ENCODE measurements at places on chromosomes 1 and 21.
A peak's percentile ranks its signal among the peaks of the same experiment; 100 is the strongest.

GRCh38 chr1:55542901-55543504 lies 327.8 kb upstream of the USP24 start:
- DNase-seq: no peak

GRCh38 chr1:59194621-59195020 lies 102.3 kb upstream of the FGGY start:
- no peak for DNase-seq

DNA sequence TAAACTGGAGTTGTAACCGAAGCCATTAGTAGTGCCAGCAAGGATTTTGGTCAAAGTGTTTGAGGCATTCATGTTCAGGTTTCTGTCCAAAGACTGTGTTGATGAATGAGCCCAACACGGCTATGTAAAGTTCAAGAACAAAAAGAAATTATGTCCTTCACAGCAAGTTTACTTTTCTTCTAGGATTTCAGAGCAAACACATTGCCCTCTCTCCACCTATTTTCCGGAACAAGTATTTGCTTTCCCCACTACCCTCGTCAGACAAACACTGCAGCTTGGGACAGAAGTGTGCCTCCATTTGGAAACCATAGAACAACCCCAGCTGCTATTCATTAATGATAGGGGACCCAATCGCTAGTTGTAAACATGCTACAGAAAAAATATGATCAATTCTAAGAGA lies 151.4 kb upstream of the C1orf105 start:
- DNase-seq: no peak

GRCh38 chr1:115539736-115540135 lies 102.0 kb upstream of the VANGL1 start:
- DNase-seq: no peak

GRCh38 chr1:236854605-236854983 lies 59.5 kb downstream of the MTR start:
- no peak for DNase-seq

GRCh38 chr1:199742547-199742946 lies 285.0 kb upstream of the NR5A2 start:
- no peak for DNase-seq

DNA sequence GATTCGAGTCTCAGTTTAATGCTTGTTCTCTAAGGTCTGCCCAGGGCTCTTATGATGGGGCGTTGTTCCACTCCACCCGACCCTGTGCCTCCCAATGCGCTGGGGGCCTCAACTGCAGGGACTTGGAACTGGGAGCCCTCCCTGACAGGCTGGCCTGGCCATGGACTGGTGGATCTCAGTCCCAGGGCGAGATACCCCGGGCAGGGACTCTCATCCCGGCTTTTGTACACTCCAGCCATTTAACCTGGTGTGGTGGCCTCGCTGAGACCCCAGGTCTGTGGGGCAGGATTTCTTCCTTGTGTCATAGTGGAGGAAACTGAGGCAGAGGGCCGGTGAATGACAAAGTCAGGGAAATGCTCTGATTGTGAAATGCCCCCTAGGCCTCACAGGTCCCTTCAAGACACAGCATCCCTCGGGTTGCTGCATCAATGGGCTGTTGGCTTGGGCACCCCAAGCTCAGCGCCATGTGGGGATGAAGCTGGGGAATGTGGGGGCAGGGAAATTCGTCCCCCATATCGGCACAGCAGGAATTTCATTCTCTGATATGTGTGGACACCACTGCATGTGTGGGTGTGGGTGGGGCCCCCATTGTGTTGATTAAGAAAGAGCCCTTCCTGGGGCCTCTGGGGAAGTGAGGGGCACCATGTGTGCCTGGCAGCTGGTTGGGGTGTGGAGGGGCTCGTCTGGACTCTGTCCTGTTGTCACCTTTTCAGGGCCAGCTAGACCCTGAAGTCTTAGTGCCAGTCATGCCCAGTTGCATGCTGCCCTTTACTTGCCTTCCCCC lies 19.9 kb upstream of the ZNF678 start:
- DNase-seq: no peak

GRCh38 chr1:26307363-26307781 lies 936 bp upstream of the UBXN11 start:
- DNase-seq: no peak

DNA sequence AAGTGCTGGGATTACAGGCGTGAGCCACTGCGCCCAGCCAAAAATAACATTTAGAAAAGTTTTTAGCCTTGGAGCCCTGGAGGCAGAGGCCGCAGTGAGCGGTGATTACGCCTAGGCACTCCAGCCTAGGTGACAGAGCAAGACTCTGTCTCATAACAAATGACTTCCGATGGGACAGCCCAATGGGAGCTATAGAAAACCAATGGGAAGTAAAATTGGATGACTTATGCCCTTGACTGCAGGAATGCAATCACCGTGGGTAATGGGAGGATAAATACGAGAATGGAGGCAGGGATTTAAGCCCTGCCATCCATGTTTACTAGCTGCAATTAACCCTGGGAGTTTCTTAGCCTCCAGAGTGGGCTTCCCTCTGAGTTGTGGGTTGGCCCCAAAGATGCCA lies 37.0 kb upstream of the CNN3 start:
- no peak for DNase-seq

DNA sequence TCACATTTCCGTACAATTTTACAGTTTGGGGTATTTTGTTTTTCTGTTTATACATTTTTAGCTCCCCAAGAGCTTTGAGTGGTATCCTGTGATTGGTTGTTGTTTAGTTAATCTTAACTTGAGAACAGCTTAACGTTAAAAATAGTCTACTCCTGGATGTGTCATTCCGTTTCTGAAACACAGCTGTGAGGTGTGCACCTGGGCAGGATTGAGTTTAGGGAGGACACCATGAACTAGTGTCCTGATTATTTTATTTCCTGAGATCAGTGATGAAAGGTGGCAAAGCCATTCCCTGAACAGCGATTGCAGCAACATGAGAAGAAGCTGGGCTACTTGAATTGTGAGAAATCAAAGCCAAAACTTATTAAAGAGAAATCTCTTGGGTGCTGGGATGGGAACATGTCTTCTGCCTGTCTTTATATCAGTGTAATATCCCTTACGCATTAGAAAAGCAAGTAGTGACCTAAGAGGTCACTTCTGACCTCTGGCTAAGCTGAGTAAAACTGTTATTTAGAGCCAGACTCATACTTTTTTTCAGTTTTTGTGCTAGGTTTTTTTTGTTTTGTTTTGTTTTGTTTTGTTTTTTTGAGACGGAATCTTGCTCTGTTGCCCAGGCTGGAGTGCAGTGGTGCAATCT lies 43.4 kb downstream of the ZBTB40 start:
- no peak for DNase-seq

- no peak for DNase-seq
Observed at GRCh38 chr1:76925825-76926224, 58.5 kb downstream of the ST6GALNAC5 start.

DNA sequence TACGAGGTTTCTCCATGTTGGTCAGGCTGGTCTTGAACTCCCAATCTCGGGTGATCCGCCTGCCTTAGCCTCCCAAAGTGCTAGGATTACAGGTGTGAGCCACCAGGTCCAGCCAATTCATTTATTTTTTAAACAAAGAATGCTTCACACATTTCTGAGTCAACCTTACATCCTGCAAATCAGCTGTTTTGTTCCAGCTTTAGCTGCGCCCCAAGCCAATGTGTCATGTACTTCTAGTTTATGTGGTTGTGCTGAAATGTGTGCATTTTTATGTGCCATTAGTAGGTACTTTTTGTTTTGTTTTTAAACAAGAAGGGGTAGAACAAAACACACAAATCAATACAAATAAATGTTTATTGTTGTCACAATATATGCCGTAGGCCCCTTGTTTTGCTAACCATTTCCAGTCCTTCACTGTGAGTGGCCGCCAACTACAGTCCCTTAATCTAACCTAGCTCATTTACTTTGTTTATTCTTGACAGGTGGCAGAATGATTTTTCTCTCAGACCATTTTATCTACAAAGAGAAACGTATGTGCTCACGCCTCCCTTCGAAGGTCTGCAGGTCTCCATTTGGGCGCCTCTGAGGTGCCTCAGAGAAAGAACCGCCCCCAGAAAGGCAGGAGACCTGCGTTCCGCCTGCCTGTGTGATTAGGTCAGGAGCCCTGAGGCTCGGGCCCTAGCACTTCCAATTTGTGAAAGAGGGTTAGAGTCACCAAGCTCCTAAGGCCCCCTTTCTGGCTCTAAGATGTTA lies 2.8 kb upstream of the CASQ2 start:
- no peak for DNase-seq

DNA sequence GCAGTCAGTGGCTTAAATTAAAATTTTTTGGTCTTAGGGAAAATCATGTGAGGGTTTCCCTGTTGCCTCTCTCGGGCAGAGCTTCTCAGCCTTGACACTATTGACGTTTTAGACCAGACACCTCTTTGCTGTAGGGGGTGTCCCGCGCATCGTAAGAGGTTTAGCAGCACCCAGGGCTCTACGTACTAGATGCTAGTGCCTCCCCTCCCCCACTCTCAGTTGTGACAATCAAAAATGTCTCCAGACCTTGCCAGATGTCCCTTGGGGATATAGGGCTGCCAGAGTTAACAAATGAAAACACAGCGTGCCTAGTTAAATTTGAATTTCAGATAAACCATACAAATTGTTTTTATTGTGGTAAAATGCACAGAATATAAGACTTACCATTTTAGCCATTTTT lies 293.3 kb downstream of the DISC1 start:
- DNase-seq: no peak

DNA sequence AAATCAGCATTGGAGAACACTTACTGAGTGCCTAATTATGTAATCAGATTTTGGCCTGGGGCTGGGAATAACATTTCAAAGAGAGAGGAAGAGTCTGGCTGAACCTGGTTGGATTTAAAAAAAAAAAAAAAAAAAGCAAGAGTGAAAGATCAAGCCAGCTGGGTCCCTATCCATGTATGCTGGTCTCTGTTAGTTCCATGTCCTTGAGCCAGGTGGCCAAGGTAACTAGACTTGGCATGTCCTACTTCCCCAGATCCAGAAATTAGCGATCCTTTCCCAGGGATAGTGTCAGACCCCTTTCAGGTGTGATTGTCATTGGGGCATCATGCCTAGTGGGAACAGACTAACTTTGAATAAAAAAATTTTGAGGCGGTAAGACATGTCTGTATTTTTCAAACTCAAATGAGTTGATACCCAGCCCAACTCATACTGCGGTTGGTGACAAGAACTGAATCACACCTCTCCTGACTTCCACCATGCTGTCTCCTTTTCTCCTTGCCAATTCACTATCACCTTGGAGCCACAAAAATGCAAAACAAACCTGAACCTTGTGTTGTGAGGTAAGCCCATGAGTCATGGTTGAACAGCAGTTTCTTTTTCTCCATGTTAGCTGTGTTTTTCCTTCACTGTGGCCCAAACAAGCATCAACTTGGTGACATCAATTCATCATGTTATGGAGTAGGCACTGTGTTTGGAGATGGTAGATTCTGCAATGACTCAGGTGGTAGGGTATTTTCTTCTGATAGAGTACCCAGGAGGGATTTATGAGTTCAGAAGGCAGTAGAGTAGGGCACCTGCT lies 24.5 kb upstream of the PPP2R5A start:
- no peak for DNase-seq

DNA sequence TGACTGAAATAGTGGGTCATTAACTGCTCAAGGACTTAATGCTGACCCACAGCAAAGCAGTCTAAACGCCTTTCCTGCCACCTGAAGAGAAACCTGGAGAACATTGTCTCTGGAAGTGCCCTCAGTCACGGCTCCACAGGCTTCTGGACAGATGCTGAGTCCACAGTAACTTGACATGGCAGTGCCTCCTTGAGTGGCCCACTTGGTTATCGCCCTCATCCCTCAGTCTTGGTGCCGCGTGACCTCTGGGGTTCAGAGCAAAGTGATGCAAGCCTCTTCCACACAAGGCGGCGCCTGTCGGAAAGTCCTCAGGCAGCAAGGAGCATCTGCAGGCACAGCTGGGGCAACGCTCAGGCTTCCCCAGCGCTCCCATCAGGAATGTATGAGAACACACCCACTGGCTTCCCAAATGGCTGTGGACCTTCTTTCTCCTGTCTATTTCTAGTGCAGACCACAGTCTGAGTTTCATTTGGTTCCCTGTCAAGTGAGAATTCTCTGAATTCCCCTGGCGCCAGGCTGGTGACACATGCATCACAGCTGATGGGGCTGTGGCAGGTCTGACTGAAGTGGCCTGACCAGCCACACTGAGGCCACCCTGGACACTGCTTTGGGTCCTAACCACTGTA lies 13.0 kb upstream of the ANGPTL7 start:
- DNase-seq: no peak

GRCh38 chr1:178094739-178095645 lies 1.1 kb downstream of the RASAL2 start:
- DNase-seq: peak; percentile 25

- DNase-seq: no peak
Observed at GRCh38 chr1:29224356-29224837, 6.3 kb downstream of the MECR start.

DNA sequence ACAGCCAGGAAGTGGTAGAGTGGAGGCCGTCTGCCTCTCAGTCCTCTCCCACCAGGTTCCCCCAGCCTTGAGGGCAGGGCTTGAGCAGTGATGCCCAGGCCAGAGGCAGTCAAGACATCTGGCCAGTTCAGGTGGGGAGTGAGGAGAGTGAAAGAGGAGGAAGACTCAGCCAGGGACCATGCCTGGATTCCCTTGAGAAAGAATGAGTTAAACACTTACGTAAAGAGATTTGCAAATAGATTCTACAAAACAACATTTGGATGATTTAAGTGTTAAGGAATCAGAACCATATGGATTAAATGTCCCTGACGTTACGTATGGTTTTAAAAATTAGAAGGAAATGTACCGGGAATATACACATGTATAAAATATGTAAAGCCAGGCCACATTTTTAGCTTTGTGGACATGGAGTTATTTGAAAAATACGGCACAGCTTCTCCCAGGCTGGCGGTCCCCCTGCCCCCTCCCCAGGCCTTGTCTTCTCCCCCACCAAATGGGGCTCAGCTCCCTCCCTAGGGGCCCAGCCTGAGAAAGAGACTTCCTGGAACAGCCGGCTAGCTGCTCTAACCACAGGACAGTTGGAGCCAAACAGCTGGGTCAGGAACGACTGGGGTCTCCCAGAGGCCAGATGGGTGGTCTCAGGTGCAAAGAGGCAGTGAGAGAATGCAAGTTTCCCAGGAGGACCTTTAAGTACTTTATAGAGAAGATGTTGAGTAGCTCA lies 188.3 kb upstream of the EDN2 start:
- no peak for DNase-seq

DNA sequence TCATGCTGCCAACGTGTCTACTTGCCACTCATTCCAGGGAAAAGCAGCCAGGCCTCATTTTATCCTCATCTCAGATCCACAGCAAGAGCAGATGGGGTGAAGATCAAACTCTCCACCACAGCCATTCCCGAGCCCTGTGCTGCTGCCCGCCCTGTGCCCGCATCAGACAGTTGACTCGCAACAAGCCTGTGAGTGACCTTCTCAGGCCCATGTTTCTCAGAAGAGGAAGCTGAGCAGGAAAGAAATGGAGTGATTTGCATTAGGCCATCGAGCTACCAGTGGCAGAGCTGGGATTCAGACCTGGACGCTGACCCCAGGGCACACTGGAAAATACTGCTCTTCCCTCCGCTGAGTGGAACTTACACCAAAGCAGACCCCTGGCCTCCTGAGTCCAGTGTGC lies 1.2 kb downstream of the CNR2 start:
- DNase-seq: no peak

DNA sequence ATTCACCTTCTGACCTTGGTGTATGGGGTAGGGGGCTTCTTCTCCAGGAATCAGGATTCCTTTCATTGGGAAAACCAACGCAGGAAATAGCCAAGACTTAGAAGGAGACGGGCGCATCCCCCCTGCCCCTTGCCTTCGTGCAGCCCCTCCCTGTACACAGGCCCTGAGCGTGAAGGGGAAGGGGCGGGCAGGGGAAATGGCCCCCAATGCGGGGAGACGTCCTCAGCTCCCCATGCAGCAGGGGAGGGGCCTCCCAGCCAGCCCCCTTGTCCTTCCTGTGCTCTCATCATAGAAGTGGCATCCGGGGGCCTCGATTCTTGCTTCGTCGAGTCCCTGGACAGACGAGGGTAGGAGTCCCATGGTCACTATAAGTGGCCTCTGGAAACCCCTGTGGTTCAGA lies 116.9 kb downstream of the AJAP1 start:
- DNase-seq: no peak
